ENCODE measurements at places on chromosomes 3 and 15.

DNA sequence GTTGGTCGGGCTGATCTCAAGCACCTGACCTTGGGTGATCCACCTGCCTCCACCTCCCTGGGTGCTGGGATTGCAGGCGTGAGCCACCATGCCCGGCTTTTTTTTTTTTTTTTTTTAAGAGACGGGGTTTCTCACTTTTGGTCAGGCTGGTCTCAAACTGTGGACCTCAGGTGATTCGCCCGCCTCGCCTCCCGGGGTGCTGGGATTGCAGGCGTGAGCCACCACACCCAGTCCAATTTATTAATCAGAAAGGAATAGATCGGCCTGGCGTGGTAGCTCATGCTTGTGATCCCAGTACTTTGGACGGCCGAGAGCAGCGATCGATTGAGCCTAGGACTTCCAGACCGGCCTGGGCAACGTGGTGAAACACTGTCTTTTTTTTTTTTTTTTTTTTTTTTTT, 13.9 kb upstream of the GOLGA8M start:
- DNase-seq: no peak

GRCh38 chr15:72206677-72207000, 9.1 kb upstream of the GRAMD2A start:
- DNase-seq: no peak

GRCh38 chr15:92415639-92416297, 22.1 kb downstream of the ST8SIA2 start:
- no peak for DNase-seq

DNA sequence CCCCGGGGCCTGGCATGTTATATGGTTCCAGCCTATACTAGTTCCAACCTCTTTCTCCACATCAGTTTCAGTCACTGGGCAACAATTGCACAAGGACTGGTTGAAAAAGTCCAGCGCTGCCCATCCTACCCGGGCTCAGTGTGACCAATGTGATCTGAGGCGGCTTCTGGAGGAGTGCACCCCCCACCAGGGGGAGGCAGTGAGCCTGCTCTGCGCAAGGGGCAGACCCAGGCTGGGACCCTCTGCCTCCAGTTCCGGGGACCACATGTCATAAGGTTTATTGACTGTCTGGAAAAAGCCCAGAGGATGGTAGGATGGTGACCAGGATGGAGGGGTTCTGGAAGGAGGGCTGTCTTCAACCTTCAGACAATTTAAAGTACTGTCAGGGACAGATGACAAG, 25.6 kb upstream of the NR2E3 start:
- no peak for DNase-seq

- no peak for DNase-seq
Observed at GRCh38 chr3:52225452-52226228, at the start of gene TLR9. TSS of gene TLR9 (minus strand) at chr3:52225645. CDS start at chr3:52225529, 116 bp downstream.

DNA sequence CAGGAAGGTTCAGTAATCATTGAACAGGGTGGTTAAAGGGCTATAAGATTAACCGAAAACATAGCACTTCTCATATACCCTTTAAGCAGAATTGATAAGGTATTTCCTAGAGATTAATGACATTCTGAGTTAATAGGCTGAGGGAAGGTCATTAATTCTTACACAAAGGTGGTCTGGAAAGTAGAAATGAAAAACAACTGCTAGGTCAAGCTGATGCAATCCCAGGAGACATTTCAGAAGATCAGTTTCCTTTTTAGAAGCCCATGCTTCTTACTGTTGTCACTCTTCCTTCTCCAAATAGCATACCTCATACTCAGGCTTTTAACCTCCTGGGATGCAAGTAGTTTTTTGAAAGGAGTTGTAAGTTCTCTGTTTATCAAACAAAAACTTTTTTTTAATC, 8.8 kb downstream of the FILIP1L start:
- no peak for DNase-seq

DNA sequence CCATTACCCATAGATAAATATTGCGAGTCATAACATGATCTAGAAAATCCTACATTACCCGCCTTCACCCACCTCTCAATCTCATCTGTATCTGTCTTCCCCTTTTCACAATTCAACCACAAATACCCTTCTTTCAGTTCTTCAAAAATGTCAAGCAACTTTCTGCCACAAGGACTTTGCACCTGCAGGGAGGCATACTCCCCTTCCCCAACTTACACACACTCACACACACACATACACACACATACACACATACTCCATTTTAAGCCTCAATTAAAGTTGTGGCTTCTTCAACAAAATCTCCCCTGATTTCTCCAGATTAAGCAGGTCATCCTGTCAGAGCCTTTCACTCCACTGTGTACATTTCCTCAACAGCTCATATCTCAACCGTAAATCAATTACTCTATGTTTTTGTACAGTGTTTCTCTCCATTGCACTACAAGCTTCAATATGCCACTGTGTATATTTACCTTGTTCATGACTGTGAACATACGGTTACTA, 33.1 kb upstream of the CCDC50 start:
- DNase-seq: no peak

DNA sequence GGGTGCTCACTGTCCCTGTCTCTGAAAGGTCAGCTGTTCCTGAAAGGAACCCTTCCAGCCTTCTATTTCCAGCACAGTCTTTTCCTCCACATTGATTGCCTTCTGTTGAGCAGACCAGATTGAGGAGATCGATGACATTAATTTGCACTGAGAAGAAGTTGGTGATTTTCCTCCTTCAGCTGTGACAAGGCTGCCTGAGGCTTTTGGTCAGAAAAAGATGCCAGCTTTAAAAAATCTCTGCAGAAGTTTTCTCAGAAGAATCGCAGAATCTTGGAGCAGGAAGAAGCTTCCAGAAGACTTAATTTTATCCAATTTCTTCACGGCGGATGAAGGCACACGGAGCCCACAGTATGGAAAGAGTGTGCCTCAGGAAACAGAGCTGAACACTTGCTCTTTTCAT, 112.8 kb downstream of the FAM43A start:
- no peak for DNase-seq

DNA sequence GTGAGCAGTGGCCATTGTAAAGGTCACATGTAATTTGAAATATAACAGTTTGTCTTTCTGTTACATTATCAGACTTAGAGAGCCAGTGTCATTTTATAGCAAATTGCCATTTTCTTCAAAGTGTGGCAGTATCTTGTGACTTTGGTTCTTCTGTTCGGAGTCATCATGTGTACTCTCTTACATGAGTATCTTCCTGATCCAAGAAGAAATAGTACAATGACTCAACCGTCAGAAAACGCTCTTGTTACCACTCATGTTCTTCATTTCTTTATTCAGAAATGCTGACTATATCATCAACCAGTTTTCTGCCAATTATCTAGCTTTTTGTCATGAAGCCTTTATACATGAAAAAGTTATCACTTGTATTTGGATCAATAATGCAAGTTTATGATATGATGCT, 93.6 kb upstream of the CGNL1 start:
- no peak for DNase-seq

- no peak for DNase-seq
Observed at GRCh38 chr3:159158213-159158612, 356.4 kb downstream of the MFSD1 start.

- peak; percentile 15 for DNase-seq
Observed at GRCh38 chr3:72663429-72663828, 184.8 kb downstream of the SHQ1 start.

GRCh38 chr3:48501196-48501595, 2.8 kb downstream of the SHISA5 start:
- no peak for DNase-seq

DNA sequence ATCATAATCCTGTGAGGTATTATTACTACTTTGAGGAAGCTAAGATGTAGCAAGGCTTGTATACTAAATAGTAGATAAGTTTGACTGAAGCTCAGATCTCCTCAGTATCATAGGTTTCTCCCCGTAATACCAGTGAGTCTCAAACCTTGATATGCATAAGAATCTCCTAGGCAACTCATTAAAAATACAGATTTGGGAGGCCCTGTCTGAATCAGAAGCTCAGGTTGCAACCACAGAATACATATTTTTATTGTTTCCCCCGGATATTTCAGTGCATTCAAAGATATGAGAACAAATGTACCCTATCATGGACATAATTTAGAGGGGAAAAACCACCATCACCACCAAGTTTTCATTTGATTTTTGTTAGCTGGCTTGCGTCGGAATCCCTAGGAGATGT, 242.1 kb upstream of the C2CD4B start:
- DNase-seq: no peak

- DNase-seq: no peak
Observed at GRCh38 chr3:193342551-193342950, 36.0 kb downstream of the ATP13A5 start.

DNA sequence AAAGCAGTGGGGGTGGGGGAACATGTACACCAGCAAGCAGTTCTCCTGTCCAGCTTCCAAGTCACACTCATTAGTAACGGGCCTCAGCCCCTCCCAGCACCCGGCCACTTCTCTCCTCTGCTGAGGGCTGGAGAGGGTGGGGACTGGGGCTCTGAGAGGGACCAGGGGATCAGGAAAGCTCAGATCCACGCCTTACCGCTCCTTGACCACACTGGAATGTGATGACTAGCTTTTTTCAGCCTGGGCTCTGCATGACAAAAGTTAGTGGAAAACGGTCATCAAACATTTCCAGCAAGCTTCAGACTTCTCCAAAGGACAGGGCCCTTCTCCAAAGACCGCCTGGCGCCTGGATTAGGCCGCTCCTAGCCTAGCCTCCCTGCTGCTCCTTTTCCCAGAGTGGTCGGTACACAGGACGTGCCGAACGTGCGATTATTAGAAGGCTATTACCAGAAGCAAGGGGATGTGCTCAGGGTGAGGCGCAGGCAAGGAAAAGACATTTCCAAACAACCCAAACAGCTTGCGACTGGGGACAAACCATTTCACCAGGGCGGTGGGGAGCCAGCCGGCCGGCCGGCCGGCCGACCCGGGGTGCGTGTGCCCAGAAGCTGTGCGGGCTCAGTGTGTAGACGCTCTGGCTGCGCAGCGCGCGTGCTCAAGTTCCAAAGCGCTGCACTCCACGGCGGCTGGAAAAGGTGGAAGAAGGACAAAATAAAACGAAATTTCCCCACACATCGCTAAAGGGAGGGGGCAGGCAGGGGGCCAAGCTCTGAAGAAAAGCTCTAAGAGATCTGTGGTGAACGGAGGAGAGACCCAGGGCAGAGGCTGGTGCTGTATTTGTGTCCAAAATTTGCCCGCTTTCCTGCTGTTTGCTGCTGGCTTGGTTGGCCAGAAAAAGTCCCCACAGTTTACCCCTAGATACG, 51.0 kb upstream of the SSR3 start:
- peak; percentile 52 for DNase-seq

DNA sequence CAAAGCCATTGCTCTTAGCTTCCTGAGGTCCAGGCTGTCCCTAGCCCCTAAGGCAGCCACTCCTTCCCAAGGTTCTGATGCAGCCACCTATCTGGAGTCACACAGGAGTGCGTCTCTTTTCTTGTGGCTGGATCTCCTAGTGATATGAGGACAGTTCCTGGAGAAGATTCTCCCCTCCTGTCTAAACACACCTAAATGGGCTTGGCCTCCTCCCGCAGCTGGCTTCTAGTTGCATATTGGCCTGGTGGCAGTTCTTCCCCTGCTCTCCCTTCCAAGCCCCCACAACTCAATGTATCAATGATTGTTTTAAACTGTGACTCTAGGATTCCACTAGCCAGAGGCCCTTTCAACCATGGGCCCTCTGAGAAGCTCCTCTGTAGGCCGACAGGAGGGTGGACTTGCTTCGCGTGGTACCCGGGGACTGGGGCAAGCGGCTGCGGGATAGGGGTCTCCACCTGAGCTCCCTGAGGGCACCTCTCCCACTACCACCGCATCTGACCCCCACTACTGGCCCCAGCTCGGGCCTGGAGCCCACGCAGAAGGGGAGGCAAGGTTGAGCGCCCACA, 1.4 kb downstream of the ITGA11 start:
- DNase-seq: no peak

DNA sequence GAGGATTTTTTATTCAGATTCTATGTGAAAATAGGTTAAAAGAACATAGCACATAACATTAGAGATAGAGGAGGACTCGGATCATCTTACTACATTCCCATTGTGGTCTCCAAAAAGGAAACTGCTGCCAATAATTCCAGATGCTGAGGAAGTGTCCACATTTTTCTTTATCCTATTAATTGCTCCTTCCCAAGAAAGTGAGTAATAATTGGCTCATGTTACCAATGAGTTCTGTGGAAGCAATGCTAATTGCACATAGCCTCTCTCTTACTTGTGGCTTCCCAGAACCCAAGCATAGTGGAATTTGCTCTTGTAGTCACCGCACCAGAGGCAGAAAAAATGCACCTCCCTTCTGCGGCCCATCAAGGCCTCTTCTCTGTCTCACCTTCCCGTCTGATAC, 208.4 kb downstream of the PLOD2 start:
- DNase-seq: peak; percentile 76

- DNase-seq: no peak
Observed at GRCh38 chr15:75809986-75810750, 33.1 kb upstream of the UBE2Q2 start.

GRCh38 chr3:41681479-41681878, 280.4 kb downstream of the ULK4 start:
- peak; percentile 94 for DNase-seq
